ENCODE measurements at places on chromosomes 7 and 10.

- no peak for DNase-seq
These were observed 182.0 kb upstream of the PHYHIPL start for GRCh38 chr10:58994226-58995057.

GRCh38 chr7:152553671-152554317 lies 118.0 kb upstream of the KMT2C start:
- no peak for DNase-seq

GRCh38 chr10:120873741-120874140 lies 22.6 kb downstream of the WDR11 start:
- DNase-seq, result no peak

GRCh38 chr7:38102507-38102906 lies 75.5 kb upstream of the STARD3NL start:
- no peak for DNase-seq

GRCh38 chr7:121164247-121164646 lies 164.6 kb upstream of the WNT16 start:
- DNase-seq, result no peak

DNA sequence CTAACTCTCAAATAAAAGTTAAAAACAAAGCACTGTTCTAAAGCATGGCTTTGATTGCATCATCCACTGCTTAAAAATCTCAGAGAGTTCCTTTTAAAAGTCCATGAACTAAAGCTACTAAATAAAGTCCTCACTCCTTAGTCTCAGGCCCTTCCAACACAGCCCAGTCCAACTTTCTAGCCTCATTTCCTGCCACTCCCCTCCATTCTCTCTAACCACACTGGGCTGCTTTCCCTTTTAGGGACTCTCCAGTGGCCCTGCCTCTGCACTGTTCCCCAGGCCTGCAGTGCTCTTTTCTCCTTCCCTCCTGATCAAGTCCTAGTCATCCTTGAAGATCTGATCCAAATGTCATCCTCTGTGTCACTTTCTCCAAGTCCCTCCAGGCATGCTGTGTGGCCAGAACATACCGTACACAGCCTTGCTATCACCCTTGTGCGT lies 56.9 kb upstream of the PPP1R3C start:
- DNase-seq, result no peak

DNA sequence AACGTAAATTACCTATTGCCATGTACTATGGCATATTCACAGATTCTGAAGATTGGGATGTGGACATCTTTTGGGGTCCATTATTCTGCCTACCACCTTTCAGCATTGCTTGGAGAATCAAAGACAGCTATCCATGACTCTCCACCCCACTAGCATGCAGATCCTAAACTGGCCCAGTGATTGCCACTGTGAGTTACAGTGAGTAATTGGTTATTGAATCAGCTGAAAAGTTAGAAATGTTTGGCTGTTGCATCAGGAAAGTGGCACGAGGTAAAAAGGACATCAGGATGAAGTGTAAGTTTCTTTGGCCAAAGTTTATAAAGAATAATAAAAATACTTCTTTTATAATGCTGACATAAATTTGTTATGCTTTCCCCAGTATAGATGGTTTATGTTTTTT lies 148.2 kb upstream of the ETV1 start:
- no peak for DNase-seq

Data from stimulated activated effector memory CD8-positive, alpha-beta T cell treated with anti-CD3 and anti-CD28 coated beads, Interleukin-12 subunit alpha, Interleukin-12 subunit beta, amount 100 ng/mL, for 72 hours (primary cell).